Kidney capillary endothelial cell (primary cell): ENCODE measurements at places on chromosomes 3 and 15.
A peak's percentile ranks its signal among the peaks of the same experiment; 100 is the strongest.

GRCh38 chr15:38389924-38390542 is 63.9 kb upstream of the FAM98B start:
- DNase-seq: peak; percentile 38

GRCh38 chr3:105233010-105233409 is 133.7 kb upstream of the ALCAM start:
- no peak for DNase-seq

GRCh38 chr3:84444726-84445521 is 513.9 kb upstream of the CADM2 start:
- DNase-seq: no peak

- no peak for DNase-seq
These were observed 50.4 kb upstream of the ATP2C1 start for GRCh38 chr3:130843441-130843840.

DNA sequence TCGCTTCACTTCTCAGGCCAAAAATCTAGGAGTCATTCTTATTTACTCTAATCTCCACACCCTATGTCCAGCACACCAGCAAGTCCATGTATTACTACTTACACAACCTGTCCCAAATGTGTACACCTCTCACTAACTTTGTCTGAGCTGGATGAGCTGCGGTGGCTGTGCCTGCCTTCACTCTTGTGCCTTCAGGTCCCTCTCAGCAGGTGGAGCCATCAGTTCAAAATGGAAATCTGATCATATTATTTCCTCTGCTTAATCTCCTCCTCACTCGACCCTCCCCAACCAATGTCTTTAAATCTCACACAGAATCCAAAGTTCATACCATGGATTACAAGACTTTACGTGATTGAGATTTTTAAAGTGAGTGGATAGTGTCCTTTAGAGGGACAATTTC is 82.8 kb downstream of the SSR3 start:
- no peak for DNase-seq

- peak; percentile 31 for DNase-seq
These were observed 25.4 kb upstream of the SLC25A26 start for GRCh38 chr3:66195347-66195783.

- peak; percentile 40 for DNase-seq
These were observed 17.7 kb downstream of the PTH1R start for GRCh38 chr3:46895204-46895660.

- DNase-seq: no peak
These were observed 348.3 kb downstream of the CGGBP1 start for GRCh38 chr3:87710511-87710910.

DNA sequence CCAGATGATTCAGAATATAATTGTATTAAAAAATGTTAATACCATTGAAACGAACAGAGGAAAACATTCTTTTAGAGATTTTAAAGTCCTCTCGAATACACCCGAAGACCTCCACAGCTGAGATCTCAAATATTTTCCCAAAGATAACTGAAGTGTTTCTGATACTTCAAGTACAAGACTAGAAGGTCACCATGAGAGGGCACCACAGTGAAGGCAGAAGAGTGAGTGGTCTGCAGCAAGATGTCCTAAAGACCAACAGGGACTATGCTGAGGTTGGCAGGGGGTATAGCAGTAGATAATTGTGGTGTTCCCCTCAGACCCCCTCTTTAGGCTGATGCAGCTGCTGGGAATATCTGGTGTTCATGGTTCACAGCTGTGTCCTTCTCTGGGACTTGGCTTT is 156.5 kb downstream of the PDCD6IP start:
- no peak for DNase-seq

- peak; percentile 23 for DNase-seq
These were observed at the start of gene MCTP2 for GRCh38 chr15:94230883-94231722. Gene MCTP2, plus strand, starts transcription at chr15:94231561. Its CDS starts 66,705 bp downstream, at chr15:94298266.

- no peak for DNase-seq
These were observed 14.0 kb upstream of the ZCWPW2 start for GRCh38 chr3:28334552-28334951.

GRCh38 chr3:8094415-8094814 is 407.2 kb upstream of the LMCD1 start:
- DNase-seq: no peak

DNA sequence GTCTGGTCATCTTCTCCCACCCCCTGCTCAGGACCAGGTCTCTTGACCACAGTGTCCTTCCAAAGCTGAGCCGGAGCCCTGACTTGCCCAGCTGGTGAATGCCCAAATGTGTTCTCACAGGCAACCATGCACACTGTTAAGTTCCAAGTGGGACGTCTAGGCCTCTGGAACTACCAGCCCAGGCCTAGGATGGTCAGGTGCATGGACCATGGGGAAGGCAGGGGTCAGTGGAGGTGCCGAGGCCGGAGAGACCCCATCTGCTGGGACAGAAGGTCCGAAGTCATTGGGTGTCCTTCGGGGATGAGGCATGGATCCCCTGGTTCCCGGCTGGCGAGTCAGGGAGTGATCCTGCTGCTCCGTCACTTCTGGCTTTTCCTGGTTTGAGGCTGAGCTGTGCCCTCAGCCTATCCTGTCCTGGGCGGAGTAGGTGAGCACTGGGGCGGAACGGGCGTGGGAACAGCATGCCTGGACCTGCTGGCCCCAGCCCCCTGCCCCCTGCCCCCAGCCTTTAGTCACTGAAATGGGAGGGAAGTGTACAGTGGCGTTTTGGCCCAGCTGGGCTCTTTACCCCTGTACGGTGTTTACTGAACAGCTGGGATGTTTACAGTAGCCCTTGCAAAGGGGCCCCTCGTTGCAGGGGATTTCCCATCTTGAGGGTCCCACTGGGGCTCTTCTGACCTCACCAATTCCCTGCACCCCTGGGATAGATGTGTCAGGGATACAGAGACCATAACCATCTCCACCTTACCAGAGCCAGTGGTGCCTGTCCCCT is 12.1 kb downstream of the SEMA3F start:
- no peak for DNase-seq

DNA sequence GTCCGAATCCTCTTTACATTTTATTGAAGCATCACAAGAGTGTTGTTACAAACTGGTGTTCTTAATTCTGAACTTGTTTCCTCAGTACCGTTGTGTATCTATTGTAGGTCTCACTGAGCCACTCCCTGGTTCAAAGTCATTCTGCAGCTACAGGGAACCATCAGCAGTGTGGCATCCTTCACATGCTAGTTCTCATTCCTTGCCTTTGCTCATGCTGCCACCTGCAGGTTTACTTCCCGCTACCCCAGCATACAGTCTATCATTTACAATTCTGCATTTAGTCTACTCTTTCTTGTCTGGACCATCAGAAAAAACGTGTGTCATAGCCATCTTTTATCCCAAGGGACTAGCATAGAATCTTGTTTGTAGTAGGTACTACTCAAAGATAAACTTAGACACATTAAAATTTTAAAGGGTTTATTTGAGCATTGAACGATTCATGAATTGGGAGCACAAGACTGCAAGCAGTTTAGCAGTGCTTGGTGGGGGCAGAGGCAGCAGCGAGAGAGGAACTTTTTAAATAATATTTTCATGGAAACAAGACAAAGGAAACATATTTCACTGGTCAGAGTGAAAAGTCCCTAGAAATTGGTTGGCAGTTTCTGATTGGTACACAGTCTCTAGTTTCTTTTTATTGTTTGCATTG is 402.1 kb downstream of the CADM2 start:
- peak; percentile 4 for DNase-seq

GRCh38 chr3:191390580-191390979 is 60.3 kb upstream of the UTS2B start:
- DNase-seq: no peak

- no peak for DNase-seq
These were observed 2.8 kb upstream of the RNU5A-1 start for GRCh38 chr15:65292938-65293518.

DNA sequence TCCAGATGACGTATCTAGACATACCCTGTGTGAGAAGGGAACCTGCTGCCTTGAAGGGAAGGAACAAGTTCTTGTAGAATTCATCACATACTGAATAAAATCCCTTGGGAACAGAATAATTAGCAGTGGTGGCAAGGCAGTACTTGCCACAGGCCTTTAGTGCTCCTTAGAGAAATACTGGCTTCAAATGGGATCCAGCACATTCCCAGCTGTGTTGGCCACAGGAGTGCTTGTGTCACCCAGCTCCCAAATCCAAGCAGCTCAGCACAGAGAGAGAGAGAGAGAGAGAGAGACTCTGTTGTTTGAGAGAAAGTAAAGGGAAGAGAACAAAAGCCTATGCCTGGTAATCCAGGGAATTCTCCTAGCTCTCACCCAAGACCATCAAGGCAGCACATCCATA is 969.0 kb upstream of the ALCAM start:
- no peak for DNase-seq

DNA sequence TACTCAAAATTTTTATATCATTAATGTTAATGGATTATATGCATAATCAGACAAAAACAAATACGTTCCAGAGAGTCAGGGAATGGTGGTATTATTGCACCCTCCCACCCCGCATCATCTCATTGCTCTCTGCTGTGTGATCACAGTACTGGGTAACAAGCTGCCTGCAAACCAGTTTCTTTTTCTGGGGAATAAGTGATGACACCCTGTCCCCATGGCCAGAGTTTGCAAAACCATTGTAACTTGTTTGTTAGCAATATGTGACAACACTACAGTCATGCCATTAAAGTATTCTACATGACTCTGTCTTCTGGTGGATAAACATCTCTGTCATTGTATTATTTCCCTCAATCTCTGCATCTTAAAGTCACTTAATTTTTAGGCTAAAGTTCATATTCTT is 39.5 kb downstream of the ZBTB38 start:
- no peak for DNase-seq
